ENCODE measurements at places on chromosomes 7 and 10.

GRCh38 chr10:29837586-29837985 lies 202.8 kb upstream of the SVIL start:
- DNase-seq, result no peak

DNA sequence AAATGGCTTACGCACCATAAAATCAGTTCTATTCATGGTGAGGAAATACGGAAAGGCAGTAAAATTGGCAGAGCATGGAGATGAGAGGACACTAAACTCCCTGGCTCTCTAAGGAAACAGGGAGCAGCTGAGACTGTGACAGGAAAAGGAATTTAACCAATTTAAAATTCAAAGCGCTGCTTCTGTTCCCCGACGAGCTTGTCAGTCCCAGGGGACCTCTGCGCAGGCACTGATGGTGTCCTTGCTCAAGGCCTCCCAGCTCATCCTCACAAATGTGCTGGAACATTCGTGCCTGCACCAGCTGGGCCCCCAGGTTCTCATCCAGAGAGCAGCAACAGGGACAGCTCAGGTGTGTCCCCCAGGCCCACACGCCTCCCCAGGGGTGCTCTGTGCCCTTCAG lies 101.4 kb downstream of the MAD1L1 start:
- no peak for DNase-seq

GRCh38 chr10:63726867-63727266 lies 205.7 kb downstream of the REEP3 start:
- DNase-seq, result no peak

DNA sequence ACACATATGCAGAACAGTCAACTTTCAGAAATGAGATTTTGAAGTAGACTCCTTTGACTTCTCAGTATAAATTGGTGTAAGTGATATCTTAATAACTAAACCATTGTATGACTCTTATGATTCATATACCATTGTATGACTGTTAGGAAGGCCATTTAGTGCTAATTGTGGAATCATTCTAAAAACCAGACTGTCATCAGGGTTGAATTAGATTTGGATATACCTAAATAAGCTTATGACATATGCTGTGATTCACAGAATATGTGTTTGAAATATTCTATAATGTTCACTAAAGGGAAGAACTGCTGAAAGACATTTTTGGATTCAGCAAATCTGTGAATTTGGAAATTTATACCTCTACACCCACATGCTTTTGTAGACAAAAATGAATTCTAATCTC lies 438.1 kb downstream of the MDFIC start:
- DNase-seq, result no peak

GRCh38 chr7:95375591-95376257 lies 20.5 kb downstream of the PON3 start:
- no peak for DNase-seq

DNA sequence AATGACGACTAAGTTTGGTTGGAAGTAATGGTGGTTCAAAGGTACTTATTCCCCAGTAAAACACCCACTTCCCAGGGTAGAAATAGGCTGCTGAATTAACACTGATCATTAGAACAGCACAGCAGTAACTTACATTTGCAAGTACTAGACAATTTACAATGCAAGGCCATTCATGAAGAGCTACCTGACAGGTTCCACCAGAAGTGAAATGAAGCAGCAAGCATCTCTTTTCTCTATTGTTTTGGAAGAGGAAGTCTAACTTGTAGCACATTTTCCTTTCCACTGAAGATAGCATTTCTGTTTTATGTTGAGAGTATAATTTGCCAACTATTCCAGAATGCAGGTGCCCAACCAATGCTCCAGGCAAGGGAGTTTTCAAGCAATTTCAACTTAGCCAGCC lies 145.9 kb downstream of the CREB5 start:
- DNase-seq, result no peak

DNA sequence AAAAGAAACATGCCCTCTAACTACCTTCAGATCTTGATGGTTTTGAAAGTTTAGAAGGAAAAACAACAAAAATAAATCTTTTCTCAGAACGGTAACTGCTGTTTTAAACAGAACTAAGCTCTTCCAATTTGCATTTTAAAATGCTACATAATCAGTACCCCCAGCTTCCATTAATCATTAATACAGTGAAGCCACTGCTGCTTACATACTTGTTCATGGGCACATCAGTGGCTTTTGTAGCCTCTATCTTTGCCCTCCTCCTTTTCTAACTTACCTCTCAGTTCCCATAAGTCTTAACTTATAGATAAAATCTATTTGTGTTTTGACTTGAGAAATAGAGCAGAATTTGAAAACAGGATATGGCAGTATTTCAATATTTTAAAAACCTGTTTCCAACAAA lies 109.1 kb downstream of the POLL start:
- DNase-seq, result no peak

DNA sequence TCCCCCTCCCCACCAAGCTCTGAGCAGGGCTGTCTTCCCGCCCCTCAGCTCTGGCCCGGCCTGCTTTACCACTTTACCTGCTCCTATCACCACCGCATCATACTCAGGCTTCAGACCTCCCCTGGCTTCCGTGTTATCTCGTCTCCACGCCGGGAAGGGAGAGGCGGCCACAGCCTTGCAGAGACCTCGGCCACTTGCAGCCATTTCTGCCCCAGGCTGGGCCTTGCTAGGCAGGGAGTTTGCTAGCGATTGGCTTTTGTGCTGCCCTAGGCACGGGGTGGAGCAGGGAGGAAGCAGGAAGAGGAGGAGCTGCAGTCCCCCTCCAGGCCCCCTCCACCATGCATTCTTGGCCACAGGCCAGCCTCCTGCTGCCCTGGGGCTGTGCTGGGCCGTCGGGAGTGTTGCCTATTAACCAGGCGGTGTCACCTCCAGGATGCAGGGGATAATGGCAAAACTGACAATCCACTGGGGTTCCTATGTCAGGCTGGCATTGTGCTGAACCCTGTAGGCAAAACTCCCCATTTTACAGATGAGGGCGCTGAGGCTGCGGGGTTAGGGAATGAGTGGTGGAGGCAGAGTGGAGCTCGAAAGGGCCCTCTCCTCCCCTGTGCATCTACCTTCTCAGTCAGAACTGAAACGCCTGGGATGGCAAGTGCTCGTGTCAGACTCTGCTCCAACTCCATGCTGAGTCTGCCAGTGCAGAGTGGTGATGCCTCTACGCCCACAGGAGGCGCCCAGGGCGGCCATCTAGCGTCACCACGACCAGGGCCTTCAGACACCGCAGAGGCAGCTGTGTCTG lies at the start of gene PYROXD2:
Gene PYROXD2, minus strand, starts transcription at position 251 of the 799 bp plus-strand sequence. Its CDS starts 47 bp downstream, at position 204.
- DNase-seq, result peak; percentile 93

GRCh38 chr10:14625192-14625631 lies 149.5 kb downstream of the FAM107B start:
- no peak for DNase-seq

DNA sequence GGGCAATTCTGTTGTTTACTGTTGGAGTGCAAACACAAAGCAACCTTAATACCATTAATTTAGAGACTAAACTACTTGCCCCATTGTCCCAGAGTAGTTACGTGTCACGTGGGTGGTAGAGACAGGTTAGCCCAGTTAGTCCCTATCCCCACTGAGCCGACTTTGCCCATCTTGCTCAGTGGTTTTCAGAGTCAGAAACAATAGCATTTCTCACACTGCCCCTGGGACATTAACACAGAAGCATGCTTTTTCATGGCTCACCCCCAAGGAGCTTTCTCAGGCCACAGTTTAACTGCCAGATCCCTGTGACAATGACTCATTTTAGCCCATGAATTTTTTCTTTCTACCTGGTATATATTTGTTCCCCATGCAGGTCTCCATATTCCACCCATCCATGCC lies 271.0 kb downstream of the POU6F2 start:
- no peak for DNase-seq

GRCh38 chr10:103395754-103396066 lies 565 bp downstream of the ATP5MK start:
- no peak for DNase-seq

- no peak for DNase-seq
Measured at GRCh38 chr10:66218981-66219587, 706.8 kb upstream of the LRRTM3 start.
